Naive thymus-derived CD8-positive, alpha-beta T cell (primary cell): ENCODE measurements at places on chromosomes 6 and 20.

DNA sequence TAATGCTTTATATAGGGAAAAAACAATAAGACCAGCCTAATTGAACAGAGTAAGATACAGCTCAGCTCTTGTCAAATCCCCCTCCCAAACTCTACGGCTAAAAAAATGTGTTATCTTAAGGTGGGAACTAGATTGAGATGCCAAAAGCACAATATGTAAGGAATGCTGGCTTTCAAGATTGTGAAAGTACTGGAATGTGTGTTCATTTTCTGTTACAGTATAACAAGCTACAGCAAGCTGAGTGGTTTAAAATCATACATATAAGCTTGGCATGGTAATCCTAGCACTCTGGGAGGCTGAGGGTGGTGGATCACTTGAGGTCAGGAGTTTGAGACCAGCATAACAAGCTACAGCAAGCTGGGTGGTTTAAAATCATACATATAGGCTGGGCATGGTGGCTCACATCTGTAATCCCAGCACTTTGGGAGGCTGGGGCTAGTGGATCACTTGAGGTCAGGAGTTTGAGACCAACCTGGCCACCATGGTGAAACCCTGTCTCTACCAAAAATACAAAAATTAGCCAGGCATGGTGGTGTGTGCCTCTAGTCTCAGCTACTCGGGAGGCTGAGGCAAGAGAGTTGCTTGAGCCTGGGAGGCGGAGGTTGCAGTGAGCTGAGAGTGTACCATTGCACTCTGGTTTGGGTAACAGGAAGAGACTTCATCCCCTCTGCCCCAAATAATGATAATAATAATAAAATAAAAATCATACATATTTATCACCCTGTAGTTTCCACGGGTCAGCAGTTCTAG is 297.7 kb downstream of the DOK5 start:
- no peak overlapping the region for H3K4me3 ChIP-seq
- H3K4me1 ChIP-seq: no peaks in the 10 kb centered on the region
- no peak overlapping the region for H3K27ac ChIP-seq
- no peaks in the 10 kb centered on the region for H3K36me3 ChIP-seq
- no peak for DNase-seq

- DNase-seq: no peak
- no peaks in the 10 kb centered on the region for H3K36me3 ChIP-seq
- peaks cover 58% of the 10 kb centered on the region for H3K4me1 ChIP-seq
- no peaks in the 10 kb centered on the region for H3K27me3 ChIP-seq
Observed at GRCh38 chr6:15434823-15435380, 189.0 kb downstream of the JARID2 start.

DNA sequence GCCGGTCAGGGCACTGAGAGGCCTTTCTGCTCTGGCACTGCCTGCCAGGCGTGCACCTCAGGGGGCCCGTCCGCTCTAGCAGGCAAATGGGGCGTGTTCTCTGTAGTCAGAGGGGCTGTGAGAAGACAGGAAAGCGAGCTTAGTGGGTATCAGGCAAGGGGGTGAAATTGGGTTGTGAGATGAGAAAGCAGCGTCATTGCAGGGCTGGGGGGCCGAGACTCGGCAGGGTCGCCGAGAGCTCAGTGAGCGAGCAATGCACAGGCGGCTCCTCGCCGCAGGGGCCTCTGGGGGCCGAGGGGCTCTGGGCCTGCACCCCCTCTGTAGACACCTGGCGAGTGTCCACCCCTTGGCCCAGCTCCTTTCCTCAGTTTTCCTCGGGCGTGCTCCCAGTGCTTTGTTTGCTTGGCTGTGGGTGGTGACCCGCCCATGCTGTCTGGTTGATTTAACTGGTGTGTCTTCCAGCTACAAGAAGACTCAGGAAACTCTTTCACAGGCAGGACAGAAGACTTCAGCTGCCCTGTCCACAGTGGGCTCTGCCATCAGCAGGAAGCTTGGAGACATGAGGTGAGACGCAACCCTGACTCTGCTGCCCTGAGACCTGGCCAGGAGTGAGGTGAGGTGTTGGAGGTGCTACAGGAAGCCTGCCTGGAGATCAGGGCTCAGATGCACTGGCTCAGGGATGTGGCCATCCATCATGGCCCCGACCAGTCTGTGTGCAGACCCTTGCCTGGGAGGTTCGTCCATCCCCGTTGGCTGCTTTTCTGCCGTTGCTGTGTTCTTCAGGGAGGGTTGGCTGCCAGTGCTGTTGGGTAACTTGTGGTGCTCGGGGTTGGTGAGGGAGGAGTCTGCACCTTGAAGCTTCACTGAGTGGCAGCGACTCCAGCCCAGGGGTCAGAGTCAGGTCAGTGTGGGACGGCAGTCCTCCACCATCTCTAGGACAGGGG is 12.4 kb upstream of the DNAJC5 start:
- DNase-seq: no peak
- no peaks in the 10 kb centered on the region for H3K36me3 ChIP-seq

DNA sequence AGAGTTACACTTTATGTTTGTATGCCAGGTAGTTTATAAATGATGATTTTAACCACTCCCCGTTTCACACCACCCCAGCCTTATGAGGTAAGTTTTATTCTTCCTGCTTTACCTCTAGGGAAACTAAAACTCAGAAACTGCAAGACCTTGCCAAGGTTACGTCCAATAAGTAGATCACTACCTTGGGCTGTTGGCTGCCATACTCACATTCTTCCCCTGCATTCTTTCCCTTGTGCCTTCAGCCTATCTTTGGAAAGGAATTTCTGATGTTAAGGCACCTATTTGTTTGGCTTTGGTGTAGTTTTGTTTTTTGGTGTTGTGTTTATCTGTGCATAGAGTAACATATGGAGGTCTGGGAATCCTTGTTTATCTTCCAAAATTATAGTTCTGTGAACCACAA is 122.1 kb downstream of the UST start:
- H3K4me1 ChIP-seq: peaks cover 37% of the 10 kb centered on the region
- DNase-seq: no peak
- H3K27me3 ChIP-seq: no peaks in the 10 kb centered on the region

GRCh38 chr6:54377776-54378175 is 69.5 kb downstream of the TINAG start:
- DNase-seq: no peak
- H3K4me1 ChIP-seq: no peaks in the 10 kb centered on the region
- no peaks in the 10 kb centered on the region for H3K27me3 ChIP-seq
- no peaks in the 10 kb centered on the region for H3K36me3 ChIP-seq
- H3K27ac ChIP-seq: no peak overlapping the region
- H3K4me3 ChIP-seq: no peak overlapping the region
